ENCODE measurements at places on chromosomes 1 and 21.

- no peak for DNase-seq
Measured at GRCh38 chr1:14366091-14367018, 232.1 kb upstream of the KAZN start.

DNA sequence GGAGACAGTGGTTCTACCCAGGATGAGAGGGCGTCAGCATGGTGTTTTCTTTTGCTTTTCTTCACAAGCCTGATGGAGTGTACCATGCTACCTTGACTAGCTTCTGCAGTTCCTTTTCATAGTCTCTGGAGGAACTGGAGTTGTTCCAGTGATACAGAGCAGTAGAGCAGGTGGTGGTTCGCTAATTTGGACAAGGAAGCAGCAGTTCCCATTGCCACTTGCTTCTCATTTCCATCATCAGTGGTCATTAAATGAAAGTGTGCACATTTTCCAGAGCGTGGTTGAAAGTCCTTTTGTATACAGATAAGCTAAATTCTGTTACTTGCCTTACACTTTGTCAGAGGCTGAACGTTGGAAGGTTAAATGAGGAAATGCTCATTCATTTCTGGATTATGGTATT lies 182.3 kb downstream of the C1orf21 start:
- DNase-seq, result no peak

GRCh38 chr21:45430521-45431501 lies 25.8 kb downstream of the COL18A1 start:
- no peak for DNase-seq

GRCh38 chr1:26697978-26698849 lies 2.4 kb downstream of the ARID1A start:
- DNase-seq, result peak; percentile 89

- no peak for DNase-seq
Measured at GRCh38 chr1:28110555-28110954, 22.1 kb upstream of the EYA3 start.

- no peak for DNase-seq
Measured at GRCh38 chr1:2084306-2084705, 34.1 kb downstream of the PRKCZ start.

DNA sequence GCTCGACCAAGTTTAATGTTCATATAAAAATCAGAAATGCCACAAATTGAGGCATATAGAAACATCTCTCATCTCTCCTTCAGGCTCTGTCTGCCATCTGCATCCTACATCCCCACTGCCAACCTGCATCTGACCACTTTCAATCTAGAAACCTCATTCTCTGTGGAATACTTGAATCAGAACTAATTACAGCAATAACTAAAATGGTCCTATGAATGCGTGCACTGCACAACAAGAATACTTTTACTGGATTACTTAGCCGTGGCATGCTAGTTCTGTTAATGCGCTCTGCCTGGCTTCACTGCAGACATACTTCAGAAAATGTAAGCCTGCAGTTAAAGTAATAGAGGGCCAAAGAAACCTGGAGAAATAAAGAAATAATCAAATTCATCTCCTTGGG lies 89.8 kb upstream of the NR5A2 start:
- no peak for DNase-seq

- DNase-seq, result no peak
Measured at GRCh38 chr1:23367451-23367790, 2.2 kb downstream of the ZNF436 start.

DNA sequence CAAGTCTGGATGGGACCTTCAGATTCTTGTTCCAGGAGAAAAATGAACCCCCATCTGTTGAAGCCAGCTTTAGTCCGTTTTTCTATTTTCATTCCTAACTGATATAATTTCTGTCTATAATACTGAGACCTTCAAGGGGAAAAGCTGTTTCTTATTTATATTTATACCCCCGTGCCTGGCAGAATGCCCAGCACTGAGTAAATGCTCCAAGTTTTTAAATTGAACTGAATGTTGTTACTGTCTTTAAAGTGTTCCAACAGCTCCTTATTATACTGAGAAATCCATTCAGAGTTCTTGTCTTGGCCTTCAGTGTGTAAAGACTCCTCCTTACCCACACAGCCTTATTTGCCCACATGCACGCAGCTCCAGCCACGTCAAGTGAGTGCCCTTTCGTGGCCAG lies 178.6 kb upstream of the HMGB4 start:
- no peak for DNase-seq

DNA sequence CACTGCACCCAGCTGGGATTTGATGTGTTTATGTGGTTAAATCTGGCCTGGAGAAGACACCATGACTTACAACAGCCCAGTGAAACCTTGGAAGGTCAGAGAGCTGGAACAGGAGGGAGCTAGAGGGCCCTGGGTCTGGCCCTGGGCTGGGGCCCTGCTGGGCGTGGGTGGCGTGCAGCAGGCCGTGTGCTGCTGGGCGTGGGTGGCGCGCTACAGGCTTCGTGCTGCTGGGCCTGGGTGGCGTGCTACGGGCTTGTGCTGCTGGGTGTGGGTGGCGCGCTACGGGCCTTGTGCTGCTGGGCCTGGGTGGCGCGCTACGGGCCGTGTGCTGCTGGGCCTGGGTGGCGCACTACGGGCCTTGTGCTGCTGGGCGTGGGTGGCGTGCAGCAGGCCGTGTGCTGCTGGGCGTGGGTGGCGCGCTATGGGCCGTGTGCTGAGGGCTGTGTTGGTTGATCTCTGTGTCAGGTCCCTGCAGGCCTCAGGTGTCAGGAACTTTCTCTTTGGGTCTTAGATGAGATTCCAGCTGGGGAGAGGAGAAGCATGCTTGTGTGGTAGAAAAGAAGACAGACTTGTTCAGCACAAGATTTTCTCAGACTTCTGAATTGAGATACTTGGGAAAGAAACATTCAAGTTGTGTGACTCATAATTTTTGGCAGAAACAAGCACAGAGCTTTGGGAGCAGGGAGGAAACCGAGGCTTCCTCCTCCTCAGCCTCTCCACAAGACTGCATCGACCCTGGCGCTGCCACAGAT lies 66.0 kb downstream of the COL18A1 start:
- no peak for DNase-seq

DNA sequence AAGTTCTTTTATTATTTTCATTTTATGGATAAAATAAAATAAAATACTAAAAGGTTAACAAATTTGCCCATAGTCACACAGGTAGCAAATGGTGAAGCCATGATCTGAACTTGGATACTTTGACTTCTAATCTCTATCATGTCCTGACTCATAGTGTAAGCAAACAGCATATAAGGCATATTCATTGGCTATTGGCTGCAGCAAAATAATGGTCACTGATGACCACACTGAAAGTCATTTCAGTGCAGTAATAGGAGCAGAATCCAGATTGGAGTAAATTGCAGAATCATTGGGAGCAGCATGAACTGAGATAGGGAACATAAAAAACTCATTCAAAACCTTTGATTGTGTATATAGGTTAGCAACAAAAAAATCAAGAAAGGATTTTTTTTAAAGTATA lies 262.9 kb downstream of the PLA2G4A start:
- no peak for DNase-seq

- DNase-seq, result no peak
Measured at GRCh38 chr1:197660389-197660788, 114.9 kb downstream of the DENND1B start.

DNA sequence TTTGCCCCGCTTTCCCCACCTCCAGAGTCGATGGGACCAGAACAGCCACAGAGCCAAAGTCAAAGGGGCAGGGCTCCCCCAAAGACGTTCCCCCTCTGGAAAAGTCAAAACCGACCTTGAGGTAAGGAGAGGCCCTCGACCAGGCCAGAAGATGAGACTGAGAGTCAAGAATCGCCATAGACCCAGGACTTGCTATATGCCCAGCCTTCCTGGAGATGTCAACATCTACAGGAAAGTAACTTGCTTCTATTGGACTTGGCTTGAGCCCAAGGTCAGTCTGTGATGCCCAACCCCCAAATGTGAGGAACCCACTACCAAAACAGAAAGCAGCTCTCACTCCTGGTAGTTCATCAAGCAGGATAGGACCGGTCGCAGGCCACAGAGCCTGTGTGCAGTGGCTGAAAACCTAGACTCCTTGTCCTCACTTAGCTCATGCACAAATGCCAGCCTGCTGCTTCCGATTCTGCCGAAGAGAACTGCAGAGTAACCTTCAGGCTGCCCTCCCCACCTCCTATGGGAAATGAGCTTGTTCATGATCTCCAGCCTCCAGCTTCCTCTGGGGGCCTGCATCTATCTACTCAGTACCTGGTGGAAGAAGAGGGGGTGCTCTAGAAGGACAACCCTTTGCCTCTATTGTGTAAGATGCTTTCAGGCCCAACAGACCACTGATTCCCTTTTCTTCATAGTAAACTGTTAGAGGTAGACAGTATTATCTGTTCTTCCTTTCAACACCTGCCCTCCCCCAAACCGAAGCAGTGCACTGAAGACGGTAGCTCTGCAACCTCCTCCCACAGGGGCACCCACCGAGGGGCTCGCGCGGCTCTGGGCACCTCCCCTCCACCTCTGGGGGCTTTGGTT lies 1.4 kb downstream of the ACOT7 start:
- DNase-seq, result peak; percentile 8
